ENCODE measurements at places on chromosomes 3 and 15. TPM values are rescaled to one million over a fixed set of nuclear protein-coding genes. Genes with fewer than 3 reads are reported as not detected.

GRCh38 chr3:157255797-157256196 lies 95.8 kb upstream of the CCNL1 start:
- DNase-seq, result no peak

The HAUS2 gene
- total RNA-seq, result 14.7 TPM

DNA sequence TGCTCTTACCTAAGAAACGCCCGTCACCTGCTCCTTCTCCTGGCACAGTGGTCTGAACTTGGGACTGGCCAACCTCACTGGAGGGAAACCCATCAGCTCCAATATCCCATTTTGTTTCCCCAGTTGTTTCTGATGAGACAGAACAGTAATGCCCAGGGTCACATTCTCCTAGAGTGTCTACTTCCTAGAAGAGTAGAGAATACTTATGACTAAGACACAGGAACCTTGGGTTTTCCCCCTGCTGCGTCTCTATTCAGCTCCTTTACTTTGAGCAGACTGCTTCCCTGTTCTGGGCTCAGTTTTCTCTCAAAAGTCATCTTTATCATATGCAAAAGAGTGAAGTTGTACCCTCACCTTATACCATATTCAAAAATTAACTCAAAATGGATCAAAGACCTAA lies 79.4 kb downstream of the POLR2M start:
- DNase-seq, result no peak

The ALPK3 gene
- 190 TPM for total RNA-seq

- DNase-seq, result no peak
Observed at GRCh38 chr3:73380735-73381532, 243.8 kb downstream of the PDZRN3 start.

The HCLS1 gene
- 9.4 TPM for total RNA-seq

DNA sequence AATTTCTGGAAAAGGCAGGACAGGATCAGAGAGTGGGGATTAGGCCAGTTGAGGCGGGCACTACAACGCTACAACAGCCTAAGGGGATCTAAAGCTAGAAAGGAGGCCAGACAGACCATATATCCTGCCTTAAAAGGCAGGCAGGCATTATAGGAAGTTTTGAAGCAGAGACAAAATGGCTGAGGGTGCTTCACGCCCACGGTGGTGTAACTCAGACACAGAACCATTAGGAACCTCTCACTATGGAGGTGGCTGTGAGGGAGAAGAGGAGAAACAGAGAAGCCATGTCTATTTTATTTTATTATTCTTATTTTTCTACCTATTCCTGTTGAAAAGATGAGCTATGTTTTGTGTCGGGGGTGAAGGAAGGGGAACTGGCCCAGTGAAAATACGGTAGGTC lies 2.1 kb upstream of the USP4 start:
- no peak for DNase-seq

The PATL2 gene
- total RNA-seq, result 1.00 TPM

The GRIP2 gene
- total RNA-seq, result 67.8 TPM

The RTP1 gene
- not detected for total RNA-seq

The SYNPR gene
- 0.46 TPM for total RNA-seq

GRCh38 chr15:31221936-31222515 lies 104.6 kb upstream of the KLF13 start:
- DNase-seq, result no peak

The ITIH3 gene
- total RNA-seq, result 0.78 TPM

The GOLGA8S gene
- total RNA-seq, result 1.1 TPM

DNA sequence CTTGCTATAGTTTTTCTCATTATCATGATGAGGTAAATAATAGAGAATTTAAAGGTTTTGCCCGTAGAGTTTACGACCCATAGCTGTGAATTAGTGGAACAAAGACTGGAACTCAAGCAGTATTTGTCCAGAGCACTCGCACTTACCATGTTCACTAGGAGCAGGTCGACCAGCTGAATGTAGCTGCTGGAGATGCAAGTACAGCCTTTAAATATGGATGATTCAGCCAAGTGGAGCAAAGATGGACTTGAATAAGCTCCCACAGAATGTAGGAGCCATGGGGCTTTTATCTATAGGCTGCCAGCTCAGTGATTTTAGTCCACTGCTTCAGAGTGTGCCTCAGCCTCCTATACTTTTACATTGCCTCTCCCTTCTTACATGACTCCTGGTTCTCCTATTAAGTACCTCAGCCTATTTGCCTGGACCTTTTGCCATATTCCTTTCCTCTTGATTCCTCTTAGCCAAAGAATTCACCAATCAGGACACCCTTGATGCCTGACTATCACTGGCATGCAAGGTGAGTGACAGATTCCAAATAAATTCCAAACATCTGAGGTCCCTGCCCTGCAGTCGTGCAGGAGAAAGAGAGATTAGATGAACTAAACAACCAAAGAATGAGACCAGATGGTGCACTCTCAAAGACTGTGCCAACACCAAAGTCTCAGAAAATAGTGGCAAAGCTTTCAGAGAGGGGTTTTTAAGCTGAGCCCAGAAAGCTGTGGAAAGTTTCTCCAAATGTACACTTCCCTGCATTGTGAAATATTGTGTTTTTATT lies 3.9 kb downstream of the MKRN3 start:
- DNase-seq, result no peak

The SI gene
- not detected for total RNA-seq

DNA sequence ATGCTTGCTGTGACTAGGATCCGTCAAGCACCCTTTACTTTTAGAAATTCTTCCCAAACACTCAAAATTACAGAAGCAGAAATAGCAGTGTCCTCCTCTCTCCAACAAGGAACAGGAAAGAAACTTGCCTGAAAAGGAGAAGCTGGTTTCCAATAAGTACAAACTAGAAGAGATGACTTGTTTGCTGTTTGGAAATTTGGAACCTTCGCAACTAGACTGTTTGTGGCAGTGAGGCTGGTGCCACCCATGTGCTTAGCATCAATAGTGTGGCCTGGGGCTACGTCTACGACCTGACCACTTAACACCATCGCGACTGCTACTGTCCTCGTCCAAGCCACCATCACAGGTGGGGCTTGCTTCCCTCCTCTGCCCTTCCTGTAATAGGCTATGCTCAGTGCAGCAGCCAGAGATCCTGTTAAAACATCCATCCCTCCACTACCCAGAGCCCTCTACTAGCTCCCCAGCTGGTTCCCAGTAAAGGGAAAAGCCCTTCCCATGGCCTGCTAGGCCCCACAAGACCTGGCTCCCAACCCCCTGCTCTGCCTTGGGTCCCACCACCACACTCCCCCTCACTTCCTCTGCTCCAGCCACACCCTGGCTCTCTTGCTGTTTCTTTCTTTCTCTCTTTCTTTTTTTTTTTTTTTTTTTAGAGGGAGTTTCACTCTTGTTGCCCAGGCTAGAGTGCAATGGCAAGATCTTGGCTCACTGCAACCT lies 52.6 kb upstream of the CCR2 start:
- no peak for DNase-seq

DNA sequence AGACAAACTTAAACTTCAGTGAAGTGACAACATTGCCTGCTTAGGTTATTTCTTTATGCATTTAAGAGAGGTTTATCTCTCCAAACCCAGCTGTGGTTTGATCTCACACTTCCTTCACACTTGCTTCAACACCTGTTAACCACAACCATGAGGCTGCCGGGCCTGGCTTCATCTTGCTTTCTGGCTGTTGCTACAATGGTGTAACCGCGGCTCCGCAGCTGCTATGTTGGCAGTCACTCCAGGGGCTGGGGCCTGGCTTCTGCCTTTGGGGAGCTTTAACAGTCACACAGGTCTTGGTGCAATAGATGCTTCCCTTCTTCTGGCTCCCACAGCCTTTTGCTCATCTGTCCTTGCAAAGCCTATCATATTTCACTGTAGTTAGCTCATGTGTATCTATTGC lies 72.9 kb upstream of the MNS1 start:
- no peak for DNase-seq

DNA sequence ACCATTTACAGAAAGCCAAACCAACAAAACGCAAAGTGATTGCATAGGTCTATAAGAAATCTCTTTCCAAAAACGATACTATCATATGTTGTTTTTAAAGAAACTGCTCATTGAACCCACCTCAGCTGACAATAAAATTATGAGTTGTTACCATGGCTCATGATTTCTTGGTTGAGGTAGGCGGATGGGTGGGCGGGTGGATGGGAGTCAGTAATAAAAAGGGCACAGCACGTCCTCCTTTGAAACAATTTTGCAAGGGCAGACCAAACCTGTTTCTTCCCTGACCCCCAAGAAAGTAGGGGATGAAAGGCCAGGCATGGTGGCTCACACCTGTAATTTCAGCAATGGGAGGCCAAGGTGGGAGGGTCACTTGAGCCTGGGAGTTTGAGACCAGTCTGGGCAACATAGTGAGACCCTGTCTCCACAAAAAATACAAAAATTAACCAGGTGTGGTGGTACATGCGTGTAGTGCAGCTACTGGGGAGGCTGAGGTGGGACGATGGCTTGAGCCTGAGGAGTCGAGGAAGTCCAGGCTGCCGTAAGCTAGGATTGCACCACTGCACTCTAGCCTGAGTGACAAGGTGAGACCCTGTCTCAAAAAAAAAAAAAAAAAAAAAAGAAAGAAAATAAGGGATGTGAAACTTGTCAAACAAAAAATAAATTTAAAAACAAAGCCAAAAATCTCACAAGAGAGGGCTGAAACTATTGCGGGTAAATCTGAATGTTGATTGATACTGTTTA lies 2.1 kb downstream of the ABHD10 start:
- no peak for DNase-seq
